Activated naive CD4-positive, alpha-beta T cell treated with anti-CD3 and anti-CD28 coated beads for 36 hours (primary cell): ENCODE measurements at places on chromosomes 3 and 15.

DNA sequence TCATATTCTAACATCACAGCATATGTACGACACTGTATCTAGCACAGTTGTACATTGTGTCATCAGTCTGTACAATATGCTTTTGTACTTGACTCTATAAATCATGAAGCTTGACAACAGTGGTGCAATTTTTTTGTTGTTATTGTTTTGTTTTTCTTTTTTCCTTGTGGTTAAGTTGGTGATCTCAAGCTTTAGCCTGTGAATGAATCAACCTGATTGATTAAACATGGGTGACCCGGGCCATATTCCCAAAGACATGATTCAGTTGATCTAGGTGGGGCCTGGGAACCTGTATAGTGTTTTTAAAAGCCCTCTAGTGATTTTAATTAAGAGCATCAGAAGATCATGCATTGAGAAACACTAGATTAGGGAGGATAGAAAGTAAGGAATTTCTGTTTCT is 101.8 kb upstream of the AADACL2 start:
- no peak for DNase-seq

- no peak for DNase-seq
These were observed 16.5 kb downstream of the ANXA2 start for GRCh38 chr15:60381148-60381788.

DNA sequence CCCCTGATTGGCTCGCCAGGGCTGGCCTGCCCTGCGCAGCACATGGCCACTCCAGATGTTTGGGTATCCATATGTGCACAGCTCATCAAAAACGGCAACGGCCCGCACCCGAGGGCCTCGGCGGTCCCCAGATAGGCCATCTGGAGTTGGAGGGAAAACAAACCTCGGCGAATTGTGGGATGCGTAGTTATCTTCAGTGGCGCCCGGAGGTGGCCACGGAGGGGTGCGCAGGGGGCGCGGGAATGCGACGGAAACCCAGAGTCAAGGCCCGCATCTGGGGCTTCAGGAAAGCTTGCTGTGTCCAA is 156.5 kb downstream of the TLE3 start:
- no peak for DNase-seq

- DNase-seq, result no peak
These were observed 129.7 kb downstream of the WNT7A start for GRCh38 chr3:13750215-13750614.

DNA sequence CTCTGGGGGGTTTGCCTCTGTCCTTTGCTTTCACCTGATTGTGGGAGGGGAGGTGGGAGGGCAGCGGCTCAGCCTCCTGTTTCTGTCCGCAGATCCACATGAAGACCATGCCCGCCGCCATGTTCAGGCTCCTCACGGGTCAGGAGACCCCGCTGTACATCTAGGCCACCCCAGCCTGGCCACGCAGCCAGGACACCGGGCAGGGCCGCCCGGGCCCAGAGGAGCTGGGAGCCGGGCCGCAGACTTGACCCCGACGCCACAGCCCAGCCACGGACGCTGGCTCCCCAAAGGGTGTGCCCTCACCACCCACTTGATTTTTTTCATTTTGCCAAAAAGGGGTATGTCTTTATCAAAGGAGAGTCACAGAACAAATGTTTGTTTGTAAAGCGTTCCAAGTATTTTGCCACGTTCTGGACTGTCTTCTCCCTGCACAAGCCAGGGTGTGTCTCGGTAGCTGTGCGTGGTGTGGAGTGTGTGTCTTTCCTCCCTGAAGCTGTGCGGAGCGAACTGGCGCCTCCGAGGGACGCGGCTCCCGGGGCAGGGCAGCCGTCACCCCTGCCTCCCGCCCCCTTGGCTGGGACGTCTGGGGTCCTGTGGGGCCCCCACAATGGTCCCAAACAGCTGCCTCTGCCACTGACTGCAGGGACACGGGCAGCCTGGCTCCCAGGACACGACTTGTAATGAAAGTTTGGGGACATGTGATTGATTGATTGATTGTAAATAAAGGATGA is 152.5 kb downstream of the NSMCE3 start:
- DNase-seq, result no peak

DNA sequence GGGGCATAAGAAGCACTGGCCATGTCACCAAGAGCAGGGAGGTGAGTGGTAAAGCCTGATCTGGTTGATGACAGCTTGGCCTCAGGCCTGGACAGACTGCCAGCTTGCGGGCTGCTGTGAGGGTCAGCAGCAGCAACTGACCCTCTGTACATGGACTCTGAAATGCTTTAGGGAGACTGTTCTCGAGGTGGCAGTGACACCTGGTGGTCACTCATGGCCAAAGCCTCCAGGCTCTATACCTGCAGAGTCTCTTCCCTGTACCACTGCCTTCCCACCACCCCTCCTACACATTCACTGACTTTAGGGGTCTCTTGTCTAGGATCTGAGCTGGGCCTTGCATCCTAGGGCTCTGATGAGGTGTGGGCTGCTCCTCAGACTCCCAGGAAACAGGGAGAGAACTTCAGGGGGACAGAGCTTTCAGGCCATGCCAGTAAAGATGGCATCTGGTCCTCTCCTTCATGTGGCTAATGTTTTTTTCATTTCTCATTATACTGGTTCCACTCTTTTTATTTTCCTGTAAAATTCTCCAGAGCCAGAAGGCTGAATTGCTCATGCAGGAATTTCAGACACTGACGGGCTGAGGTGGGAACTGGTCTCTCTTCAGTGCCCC is 17.2 kb upstream of the TIMP4 start:
- DNase-seq, result peak; percentile 62

- DNase-seq, result peak; percentile 34
These were observed 4.9 kb upstream of the CHSY1 start for GRCh38 chr15:101256757-101257156.

GRCh38 chr15:39783244-39783820 is 691 bp upstream of the FSIP1 start:
- DNase-seq, result no peak

GRCh38 chr3:12267376-12268030 is 21.4 kb upstream of the PPARG start:
- no peak for DNase-seq

DNA sequence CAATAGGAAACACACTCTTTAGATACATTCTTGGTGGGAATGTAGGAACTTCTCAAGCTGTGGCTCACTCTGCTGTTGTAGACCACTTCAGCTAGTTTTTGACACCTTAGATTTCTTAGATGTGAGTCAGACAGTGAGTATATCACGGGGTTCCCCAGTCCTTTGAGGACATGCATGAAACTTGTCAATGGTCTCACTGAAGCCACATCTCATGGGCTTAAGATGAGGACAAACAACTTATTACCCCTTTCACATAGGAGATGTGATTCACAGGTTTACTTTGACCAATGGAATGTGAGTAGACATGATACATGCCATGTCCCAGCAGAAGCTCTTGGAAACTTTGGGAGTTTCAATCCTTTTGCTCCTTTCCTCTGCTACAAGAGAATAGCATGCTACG is 325.5 kb downstream of the CHST2 start:
- DNase-seq, result peak; percentile 46

- no peak for DNase-seq
These were observed 65.3 kb upstream of the SIAH2 start for GRCh38 chr3:150828261-150828660.

DNA sequence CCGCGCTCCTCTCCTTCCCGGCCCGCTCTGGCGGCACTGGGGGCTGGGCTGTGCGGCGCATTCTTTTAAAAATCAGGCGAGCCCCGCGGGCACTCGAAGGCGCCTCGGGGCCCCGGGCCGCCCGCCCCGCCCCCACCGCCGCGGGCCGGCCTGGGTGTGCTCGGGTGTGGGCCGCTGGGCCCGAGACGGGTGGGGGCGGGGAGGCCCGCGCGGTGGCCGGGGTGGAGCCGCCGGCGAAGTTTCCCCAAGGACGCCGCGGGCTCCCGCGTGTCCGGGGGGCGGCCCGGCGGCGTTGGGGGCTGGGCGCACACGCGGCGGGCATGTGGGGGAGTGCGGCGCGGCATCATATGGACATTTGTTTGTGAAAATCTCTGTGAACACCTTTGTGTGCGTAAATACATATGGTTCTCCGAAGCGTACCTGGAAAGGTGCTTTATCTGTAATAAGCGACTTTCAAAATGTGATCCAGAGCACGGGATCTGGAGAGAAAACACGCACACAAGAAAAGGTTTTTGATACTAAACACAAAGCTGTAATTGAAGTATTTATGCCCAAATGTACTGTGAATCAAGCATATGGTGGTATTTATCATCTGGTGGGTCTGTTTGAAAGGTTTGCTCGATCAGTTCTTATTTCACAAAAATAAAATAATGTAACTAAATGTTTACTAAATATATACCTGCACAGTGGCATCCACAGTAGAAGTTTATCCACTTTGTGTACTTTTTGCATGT is 612 bp upstream of the TBL1XR1 start:
- DNase-seq, result peak; percentile 27

GRCh38 chr3:79162653-79163052 is 605.1 kb downstream of the ROBO1 start:
- DNase-seq, result no peak

GRCh38 chr15:55799291-55800212 is 56.6 kb upstream of the PRTG start:
- DNase-seq, result peak; percentile 55

- DNase-seq, result no peak
These were observed 151.4 kb downstream of the DNAJB8 start for GRCh38 chr3:128315313-128315712.

- no peak for DNase-seq
These were observed 7.7 kb downstream of the CGNL1 start for GRCh38 chr15:57384024-57384423.

- peak; percentile 51 for DNase-seq
These were observed 1.1 kb downstream of the PLXND1 start for GRCh38 chr3:129605203-129605921.

DNA sequence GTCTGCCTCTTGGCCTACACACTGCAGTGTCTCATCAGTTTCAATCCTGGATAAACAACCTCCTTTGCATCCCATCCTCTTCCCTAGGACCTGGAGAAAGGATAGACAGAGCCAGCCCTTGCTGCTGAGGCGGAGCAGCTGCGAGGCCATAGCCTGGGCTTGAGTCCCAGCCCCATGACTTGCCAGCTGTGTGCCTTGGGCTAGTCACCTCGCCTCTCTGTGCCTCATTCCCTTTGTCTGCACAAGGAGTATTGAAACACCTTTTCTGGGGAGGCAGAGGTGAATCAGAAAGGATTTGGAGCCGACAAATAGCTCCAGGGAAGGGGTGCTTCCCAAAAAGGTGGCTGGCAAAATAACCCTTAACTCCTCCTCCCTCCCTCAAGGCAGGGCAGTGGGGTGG is 65.0 kb upstream of the SLC6A1 start:
- DNase-seq, result no peak

DNA sequence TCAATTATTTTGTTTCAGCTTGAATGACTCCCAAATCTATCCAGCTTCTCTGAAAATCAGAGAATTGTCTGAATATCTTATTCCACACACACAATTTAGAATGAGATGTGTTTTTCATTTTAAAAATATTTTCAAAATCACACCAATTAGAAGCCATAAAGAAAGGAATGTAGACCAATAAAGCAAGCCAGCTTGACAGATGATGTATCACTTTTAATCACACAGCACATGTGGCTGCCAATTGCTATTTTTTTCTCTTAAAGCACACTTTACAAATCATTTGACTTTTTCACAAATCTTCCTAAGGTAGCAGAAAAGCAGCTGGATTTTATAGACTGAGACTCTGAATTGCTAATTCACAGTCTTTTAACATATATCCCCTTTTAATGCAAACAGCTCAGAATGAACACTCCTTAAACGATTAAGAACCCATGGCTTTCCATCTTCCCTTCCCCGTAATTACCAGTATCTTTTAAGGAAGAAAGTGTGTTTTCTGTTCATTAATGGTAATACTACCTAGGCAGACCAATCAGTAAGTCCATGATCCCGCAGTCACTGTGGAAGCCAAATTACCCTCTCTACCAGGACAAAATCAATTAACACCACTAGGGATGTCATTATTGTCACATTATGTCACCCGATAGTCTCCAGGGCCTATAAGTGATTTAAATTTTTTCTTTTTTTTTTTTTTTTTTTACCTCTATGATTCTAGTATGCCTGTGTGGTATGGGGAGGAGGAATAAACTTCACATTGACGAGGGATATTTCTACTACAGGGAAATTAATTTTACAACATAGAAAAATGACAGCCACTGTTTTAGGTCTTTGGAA is 250.0 kb upstream of the VEPH1 start:
- DNase-seq, result no peak

- DNase-seq, result no peak
These were observed 68.9 kb downstream of the NPTN start for GRCh38 chr15:73564255-73564654.

DNA sequence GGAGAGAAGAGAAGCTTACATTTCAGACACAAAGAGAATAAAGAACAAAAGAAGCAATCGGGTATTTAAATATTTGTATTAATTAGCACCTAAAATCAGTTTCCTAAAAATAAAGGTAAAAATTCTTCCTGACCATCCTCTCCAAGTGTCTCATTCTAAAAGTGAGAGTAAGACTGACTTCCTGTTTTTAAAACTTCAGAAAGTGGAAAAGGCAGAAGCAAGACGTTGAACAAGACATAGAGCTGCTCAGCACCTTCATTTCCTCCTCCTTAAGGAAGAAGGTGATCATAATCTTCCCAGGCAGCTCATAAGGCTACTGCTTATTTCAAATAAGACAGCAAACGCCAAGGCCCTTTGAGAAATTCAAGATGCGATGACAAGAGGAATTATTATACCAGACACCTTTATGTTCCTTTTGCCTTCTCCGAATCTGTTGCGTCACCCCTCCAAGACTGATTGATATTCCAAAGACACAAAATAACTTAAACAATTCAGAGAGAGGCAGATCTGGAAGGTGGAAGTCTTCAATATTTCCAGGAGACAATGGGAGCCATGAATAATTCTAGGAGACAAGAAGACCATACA is 238.8 kb upstream of the TLE3 start:
- no peak for DNase-seq

- DNase-seq, result no peak
These were observed 95.9 kb downstream of the FLNB start for GRCh38 chr3:58104151-58104550.

- no peak for DNase-seq
These were observed 163.8 kb upstream of the CTNNB1 start for GRCh38 chr3:41035456-41036022.

DNA sequence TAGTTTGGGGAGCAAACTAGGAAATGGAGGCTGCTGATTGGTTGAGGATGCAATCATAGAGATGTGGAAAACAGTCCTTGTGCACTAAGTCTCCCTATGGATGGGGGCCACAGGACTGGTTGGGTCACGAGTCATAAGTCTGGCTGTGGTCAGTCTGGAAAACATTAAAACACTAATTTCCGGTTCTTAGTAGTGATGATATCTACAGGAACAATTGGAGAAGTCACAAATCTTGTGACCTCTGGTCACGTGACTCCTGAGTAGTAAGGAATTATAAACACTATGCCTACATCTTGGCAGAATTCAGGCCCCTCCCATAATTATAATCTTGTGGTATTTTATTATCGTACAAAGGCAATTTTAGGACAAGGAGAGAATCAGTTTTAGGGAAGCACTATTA is 317.3 kb upstream of the ARPP21 start:
- DNase-seq, result no peak

GRCh38 chr3:2525968-2526367 is 427.3 kb downstream of the CNTN4 start:
- no peak for DNase-seq

- DNase-seq, result no peak
These were observed 40.6 kb downstream of the LINGO1 start for GRCh38 chr15:77591968-77592613.

GRCh38 chr3:1015826-1016225 is 77.0 kb upstream of the CNTN6 start:
- no peak for DNase-seq
